Activated CD4-positive, alpha-beta T cell treated with anti-CD3 and anti-CD28 coated beads for 1 hour (primary cell): ENCODE measurements at places on chromosomes 13 and 19.

DNA sequence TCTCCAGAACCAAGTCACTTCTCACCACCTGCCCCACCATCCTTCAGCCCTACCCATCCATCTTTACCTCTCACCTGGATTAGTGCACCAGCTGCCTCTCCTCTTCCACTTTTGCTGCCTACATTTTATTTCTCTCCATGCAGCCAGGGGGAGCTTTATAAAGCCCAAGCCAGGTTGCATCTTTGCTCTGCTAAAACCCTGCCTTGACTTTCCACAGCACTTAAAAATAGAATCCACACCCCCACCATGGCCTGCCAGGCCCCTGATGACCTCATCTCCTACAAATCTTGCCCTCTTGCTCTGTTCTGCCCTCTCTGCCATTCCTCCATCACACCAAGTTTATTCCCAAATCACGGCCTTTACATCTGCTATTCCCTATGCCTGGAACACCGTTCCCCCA lies 1.8 kb downstream of the HOOK2 start:
- DNase-seq: no peak

DNA sequence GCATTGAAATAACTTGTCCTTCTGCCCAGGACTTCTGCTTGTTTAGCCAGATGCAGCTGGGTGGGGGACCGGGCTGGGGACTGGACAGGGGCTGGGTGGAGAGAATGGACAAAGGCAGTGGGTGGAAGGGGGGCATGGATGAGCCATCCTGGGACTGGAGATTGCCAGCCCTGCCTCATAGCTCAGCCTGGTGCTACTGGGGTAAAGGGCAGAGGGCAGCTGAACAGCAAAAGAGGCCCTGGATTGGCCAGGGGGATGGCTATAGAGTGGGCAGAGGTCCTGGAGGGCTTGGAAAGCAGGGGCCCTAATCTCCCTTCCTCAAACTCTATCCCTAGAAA lies 17.7 kb upstream of the PLAUR start:
- no peak for DNase-seq

- DNase-seq: no peak
These were observed 25.6 kb upstream of the CABP5 start for GRCh38 chr19:48069435-48069834.

DNA sequence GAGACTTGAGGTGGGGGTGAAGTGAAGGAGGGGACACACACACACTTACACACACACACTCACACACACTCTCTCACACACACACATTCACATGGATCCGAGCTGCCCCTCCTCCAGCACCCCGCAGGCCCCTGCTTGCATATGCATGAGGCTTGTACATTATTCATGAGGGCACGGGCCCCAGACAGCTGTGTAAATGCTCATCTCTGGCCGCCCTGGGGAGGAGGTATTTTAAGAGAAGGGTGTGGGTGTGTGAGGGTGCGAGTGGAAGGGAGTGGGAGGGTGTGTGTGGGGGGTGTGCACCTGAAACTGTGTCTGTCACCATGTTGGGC lies 2.4 kb downstream of the NCAN start:
- no peak for DNase-seq

DNA sequence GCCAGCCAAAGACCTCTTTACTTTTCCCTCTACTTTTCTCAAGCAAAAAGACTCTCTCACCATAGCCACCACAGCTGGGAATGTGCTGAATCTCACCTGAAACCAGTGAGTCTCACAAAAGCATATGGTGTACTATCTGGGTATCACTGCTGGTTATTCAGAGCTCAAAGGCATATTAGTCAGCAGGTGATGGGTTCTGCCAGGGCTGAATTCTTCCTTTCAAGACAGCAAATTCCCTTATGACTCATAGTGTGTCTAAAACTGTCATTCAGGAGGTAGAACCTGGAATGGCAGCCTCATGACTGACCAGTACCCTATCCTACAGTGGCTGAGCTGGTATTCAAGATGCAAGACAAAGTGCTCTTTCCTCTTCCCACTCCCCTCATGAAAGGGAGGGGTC lies 2859.1 kb downstream of the PCDH9 start:
- no peak for DNase-seq
